RKO (cell line): ENCODE measurements at places on chromosomes 3 and 15.

DNA sequence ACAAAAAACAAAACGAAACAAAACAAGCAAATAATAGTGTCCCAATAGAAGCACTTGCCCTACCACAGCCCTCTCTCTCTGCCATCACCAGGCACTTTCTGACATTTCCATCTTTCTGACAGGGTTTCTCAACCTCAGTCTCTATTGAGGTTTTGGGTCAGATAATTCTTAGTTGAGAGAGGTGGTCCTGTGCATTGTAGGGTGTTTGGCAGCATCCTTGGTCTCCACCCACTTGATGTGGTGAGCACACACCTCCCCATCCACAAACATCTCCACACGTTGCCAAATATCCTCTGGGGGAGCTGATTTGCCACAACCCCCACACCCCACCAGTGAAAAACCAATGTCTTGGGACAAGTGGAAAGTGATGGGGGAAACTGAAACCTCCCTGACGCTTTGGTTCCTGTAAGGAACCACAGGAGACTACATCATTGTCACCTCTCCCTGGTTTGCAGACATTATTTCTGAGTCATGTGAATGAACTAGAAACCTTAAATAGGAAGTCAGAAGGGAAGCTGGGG, 733.7 kb upstream of the CFAP20DC start:
- DNase-seq: no peak

DNA sequence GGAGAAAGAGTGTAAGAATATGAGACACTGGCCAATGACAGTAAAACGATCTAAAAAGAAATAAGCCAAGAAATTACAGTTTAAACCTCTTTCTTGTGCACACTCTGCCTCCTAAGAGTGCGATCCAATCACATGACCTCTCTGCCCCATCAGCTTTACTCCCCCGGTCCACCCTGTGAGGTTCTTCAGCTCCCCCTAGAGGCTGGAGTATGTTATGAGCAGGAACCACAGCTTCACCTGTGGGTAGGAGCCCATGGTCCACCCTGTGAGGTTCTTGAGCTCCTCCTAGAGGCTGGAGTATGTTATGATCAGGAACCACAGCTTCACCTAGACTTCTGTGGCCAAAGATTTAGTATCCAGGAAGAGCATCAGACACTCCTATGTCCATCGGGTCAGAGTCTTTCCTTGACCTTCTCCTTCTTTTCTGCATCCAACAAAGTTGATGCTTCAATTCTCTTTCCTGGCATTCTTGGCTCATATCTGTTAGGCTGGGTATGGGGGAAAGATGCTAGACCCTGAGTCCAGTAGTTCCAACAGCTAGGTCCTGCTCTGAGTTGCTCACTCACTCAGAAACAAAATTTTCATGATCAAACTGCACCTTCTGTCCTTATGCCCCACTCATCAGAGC, 164.0 kb downstream of the MINAR1 start:
- DNase-seq: peak; percentile 92

DNA sequence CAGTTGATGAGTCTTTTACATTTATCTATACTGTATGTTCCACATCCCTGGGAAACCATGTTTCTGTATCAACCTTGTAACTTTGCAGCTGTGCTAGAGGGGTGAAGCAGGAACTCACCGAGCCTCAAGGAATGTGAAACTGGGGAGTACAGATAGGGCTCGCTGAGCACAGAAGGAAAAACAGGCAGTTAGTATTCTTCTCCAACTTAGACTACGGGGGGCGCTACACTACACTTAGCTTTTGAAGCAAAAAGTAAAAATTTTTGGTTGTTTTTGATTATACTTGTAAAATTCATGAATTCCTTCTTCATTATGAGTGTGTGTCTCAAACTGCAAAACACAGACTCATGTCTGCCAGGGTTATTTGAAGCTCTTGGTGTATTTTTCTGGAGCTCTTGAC, 132.7 kb upstream of the RGMA start:
- DNase-seq: no peak

DNA sequence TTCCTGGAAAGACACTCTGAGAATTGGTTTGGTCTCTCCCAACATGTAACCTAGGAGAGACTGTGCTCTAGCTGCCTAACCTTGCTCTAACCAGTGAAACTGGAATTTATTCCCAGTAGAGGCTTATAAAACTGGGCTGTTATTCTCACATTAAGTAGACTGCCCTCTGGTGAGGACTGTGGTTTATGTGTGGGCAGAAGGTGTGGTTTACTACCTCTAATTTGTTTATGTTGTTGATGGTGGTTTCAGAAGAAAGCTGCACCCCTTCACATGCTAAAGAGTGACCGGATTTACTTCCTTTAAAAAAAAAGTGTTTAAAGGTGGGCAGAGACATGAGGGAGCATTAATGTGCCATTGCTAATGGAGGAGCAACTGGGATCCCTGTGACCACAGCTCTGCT, 273.2 kb downstream of the MECOM start:
- DNase-seq: peak; percentile 3

DNA sequence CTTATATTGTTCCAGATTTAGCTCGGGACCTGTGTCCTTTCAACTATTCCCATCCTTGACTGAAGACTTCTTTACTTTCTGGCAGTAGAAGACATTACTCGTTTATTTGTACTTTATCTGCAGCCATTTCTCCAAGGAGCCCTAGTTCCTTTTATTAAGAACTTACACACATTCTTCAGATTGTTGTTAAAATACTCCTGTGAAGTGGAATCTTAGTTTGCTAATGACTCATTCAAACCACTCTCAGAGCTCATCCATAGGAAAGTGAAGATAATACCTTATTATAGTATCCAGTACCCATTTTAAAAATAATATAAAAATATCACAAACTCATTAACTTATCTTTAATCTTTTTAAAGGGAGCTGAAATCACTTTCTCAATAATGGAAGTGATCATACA, 63.5 kb downstream of the C3orf70 start:
- no peak for DNase-seq

GRCh38 chr3:100106531-100107141, 7.7 kb downstream of the FILIP1L start:
- no peak for DNase-seq

DNA sequence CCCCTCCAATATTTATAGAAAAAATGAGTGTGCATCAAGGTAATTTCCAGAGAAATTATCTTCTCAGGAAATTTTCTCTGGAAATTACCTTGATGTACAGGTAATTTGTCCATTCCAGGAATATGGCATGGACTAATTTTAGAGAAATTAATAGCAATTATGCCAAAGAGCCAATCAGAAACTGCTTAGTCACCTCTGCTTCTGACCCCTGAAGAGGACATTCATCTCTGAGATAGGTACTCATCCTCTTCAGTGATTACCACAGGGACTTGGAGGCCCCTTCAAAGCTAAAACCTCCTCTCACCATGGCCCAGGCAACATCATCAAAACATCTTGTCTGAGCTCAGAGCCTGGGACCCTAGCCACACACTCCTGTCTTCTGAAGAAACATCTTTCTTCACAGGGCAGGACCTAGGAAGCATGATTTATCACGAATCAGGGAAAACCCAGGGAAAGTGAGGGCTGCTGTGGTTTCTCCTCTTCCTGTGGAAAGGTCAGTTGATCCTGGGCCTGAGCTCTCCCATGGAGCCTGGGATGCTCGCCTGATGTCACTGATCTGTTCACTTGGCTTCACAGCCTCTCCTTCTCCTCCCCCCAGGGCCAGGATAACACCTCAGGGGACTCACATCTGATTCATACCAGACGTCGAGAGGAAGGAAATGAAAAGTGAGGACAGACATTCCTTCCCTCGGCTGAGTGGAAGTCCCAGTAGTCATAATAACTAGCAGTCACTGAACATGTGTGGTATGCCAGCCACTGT, 210.5 kb downstream of the DTWD1 start:
- DNase-seq: peak; percentile 9
